Skeletal muscle cell (primary cell): ENCODE measurements at places on chromosomes 5 and 9.

DNA sequence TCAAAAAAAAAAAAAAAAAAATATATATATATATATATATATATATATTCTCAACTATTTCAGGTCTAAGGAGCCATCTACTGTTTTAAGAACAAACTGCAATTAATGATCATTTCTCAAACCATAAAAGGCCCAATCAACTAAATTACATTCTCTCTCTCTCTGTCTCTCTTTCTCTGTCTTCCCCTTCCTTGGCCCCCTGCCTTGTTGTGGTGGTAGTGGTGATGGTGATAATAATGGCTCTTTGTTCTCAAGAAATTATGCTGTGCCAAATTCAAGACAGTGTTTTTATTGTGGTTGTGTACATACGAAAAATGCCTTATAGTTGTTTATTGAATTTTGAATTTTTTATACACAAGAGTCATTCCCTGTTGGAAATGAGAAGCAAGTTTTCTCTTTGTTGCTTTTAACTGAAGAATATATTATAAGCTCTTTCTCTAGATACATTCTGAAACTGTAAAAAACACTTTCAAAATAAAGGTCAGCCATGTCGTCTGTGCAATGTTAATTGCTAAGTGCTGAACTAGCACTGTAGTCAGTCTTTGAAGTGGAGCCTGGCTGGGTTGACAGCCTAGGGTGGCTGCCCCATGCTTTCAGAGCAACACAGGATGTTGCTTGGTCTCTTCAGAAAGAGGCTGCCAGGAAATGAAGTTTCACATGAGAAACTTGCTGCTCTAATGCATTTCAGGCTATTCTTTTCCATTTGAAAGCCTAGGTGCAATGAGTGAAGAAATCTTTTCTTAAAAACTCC lies 96.0 kb downstream of the HINT1 start:
- DNase-seq, result no peak

- DNase-seq, result no peak
Measured at GRCh38 chr9:114851306-114851705, 45.5 kb upstream of the TNFSF15 start.

- DNase-seq, result no peak
Measured at GRCh38 chr5:172840432-172841154, 6.5 kb downstream of the ERGIC1 start.

- no peak for DNase-seq
Measured at GRCh38 chr5:68269820-68270219, 54.3 kb downstream of the PIK3R1 start.

GRCh38 chr5:22306011-22306410 lies 547.1 kb downstream of the CDH12 start:
- DNase-seq, result no peak

GRCh38 chr5:66843065-66843464 lies 246.9 kb downstream of the MAST4 start:
- DNase-seq, result no peak
